ENCODE measurements at places on chromosomes 7 and 10.

GRCh38 chr10:28874210-28874609 is 196.9 kb downstream of the BAMBI start:
- DNase-seq, result no peak

- no peak for DNase-seq
Observed at GRCh38 chr10:15824498-15824897, 35.8 kb downstream of the MINDY3 start.

GRCh38 chr7:42102301-42102700 is 134.7 kb downstream of the GLI3 start:
- no peak for DNase-seq

GRCh38 chr10:55163388-55163979 is 362.5 kb upstream of the PCDH15 start:
- no peak for DNase-seq

DNA sequence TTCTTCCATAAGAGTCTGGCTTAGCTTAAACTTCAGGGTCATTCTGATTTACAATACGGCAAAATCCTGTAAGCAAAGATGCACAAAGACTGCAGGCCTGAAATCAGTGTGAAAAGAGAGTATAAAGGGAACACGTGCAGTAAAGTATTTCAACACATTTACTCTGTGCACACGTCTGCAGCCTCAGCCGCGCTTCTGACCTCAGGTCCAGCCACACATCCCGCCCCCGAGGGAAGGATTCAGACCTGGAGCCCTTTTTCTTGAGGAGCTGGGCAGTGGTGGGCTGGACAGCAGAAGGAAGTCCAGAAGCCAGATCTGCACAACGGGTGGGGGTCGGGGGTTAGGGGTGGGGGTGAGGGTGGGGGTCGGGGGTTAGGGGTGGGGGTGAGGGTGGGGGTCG is 58.9 kb upstream of the FAM20C start:
- peak; percentile 27 for DNase-seq

DNA sequence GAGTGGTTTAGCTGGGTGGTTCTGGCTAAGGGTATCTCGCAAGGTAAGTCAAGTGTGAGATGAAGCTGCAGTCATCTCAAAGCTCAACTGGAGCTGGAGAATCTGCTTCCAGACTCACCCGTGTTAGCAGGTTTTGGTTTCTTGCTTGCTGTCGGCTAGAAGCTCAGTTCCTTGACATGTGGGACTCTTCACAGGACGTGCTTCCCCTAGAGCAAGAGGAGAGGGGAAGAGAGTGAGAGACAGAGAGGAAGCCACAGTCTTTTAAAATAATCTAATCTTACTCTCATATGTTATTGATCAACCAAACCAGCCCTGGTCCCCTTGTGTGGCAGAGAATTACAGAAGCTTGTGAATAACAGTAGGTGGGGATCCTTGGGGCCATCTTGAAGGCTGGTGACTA is 199.5 kb downstream of the REEP3 start:
- DNase-seq, result no peak
